ENCODE measurements at places on chromosomes 7 and 10.

- DNase-seq, result no peak
These were observed 96.3 kb downstream of the BICC1 start for GRCh38 chr10:58608826-58609531.

- no peak for DNase-seq
These were observed 184.7 kb upstream of the KAT6B start for GRCh38 chr10:74641659-74642058.

DNA sequence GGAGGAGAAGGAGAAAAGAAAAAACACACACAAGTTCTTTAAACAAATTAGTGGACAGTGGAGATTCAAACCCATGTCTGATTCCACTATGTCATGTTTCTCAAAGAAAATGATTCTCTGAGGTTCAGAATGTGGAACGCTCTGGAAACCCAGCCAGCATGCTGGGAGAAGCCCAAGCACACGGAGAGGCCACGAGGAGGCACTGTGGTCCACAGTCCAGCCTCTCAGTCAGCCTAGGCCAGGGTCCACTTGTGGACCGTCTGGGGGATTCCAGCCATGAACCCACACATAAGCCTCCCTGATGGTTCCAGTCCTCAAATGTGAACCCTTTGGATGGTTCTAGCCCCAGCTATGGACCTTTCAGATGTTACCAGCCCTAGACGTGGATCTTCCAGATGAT, 73.4 kb downstream of the CAV1 start:
- no peak for DNase-seq

GRCh38 chr7:141992156-141992555, 3.5 kb upstream of the MGAM start:
- no peak for DNase-seq

DNA sequence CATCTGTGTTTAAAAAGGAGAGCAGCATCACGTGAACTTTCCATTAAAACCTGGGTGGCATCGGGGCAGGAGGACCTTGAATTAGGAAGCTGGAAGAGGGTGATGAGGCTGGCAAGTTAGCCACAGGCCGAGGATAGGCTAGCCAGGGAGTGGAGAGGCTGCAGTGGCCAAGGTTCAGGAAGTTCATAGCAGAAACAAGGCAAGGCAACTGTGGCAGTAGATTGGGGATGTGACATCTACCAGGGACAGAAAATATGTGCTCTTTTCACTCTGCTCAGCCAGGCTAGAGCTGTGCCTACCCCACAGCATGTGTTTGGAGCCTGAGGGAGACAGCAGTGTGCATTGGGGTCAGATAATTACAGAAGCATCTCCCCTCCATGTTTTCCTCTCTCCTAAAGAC, 2.2 kb upstream of the INPP5F start:
- no peak for DNase-seq

GRCh38 chr7:44382459-44383265, 57.3 kb upstream of the CAMK2B start:
- no peak for DNase-seq

DNA sequence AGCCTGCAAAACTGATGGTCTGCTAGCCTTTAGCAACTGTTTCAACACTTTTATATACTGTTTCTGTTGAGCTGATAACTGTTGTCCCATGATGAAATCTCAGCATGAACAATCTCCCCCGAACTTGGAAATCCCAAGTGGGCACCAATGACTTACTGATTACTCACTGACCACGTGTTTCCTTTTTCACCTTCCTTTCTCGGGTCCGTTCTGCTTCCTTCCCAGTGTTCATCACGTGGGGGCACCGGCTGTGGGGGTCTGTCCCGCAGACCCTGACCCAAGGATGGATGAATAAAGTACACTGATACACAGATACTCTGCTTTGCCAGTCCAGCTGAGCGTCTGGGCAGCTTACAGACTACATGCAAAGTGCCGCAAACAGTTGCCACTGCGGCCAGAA, 39.0 kb upstream of the RASGEF1A start:
- DNase-seq, result no peak

GRCh38 chr10:114300036-114300645, 61.1 kb downstream of the VWA2 start:
- DNase-seq, result no peak

DNA sequence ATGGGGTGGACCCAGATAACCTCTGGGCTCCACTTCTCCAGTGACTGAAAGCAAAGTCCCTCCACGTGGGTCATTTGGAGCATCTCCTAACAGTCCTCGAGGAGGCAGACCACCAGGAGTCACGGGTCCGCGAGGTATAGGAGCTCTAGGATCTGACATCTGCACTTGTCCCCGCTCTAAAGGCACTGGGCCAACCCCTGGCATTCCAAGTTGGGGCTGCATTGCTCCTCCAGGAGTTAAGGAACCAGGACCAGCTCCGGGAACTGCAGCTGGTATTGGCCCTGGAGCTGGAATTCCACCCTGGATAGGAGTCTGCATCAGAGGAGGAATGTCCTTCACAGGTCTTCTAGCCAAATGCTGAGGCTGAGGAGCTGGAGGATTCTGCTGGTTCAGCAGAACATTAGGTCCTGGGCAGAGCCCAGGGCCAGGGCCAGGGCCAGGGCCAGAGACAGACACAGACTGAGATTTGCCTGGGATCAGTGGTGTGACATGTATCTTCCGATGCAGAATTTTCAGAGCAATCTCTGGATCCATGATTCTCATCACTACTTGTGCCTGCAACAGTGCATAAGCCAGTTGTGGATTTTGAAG, 827 bp downstream of the CSTF2T start:
- no peak for DNase-seq

GRCh38 chr10:86390337-86391120, 23.9 kb upstream of the GRID1 start:
- no peak for DNase-seq

DNA sequence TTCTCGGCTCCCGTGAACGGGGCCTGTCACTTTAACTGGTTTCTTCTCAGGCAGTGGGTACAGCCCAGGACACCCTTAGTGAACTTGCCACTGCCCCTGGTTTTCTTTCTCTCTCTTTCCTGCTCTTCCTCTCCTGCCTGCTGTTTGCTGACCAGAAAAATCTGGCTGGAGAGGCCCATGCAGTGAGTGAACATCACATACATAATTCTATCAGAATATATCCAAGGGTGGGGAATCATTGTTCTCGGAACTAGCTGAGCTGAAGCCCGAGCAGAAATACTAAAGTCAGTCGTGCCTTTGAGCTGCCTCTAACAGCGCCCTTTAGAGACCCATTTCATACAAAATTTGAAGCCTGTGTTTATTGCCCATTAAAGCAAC, 501.5 kb upstream of the GALNT17 start:
- no peak for DNase-seq

DNA sequence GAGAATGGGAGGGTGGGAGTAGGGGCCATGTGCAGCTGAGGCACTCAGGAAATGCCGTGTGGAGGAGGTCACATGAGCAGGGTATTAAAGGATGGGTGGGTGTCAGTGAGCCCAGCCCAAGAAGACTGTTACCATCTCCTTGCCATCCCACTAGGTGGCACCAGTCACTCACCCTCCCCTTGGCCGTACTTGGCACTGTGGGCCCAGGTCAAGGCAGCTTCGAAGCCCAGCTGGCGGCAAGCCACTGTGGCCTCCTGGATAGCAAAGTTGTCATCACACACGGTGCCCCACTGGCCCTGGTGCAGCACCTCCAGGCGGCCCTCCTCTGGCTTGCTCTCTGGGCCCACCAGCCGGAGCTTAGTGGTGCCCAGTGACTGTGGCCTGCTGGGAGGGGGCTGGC, 5.4 kb downstream of the LOXL4 start:
- no peak for DNase-seq

- DNase-seq, result no peak
These were observed 105.6 kb downstream of the CTBP2 start for GRCh38 chr10:125054669-125055268.

- DNase-seq, result no peak
These were observed 27.3 kb upstream of the HERPUD2 start for GRCh38 chr7:35722054-35722849.

GRCh38 chr7:23394488-23395171, 75.7 kb downstream of the IGF2BP3 start:
- no peak for DNase-seq

DNA sequence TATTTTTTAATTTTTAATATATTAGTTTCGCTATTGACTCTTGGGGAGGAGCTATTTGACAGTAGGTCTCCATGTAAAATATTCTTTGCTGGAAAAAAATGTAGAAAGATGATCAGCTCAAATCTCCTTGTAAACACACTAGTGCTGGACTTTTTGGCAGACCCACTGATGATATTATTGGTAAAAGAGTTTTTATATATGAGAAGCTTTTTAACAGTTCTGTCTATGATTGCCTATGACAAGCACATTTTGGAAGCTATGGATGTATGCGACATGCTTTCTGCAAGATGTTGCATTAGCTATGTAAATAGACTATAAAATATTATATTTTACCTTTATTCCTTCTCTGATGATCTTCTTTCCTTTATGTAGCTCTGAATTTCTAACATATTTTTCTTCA, 928.5 kb downstream of the DNAJB9 start:
- DNase-seq, result no peak

DNA sequence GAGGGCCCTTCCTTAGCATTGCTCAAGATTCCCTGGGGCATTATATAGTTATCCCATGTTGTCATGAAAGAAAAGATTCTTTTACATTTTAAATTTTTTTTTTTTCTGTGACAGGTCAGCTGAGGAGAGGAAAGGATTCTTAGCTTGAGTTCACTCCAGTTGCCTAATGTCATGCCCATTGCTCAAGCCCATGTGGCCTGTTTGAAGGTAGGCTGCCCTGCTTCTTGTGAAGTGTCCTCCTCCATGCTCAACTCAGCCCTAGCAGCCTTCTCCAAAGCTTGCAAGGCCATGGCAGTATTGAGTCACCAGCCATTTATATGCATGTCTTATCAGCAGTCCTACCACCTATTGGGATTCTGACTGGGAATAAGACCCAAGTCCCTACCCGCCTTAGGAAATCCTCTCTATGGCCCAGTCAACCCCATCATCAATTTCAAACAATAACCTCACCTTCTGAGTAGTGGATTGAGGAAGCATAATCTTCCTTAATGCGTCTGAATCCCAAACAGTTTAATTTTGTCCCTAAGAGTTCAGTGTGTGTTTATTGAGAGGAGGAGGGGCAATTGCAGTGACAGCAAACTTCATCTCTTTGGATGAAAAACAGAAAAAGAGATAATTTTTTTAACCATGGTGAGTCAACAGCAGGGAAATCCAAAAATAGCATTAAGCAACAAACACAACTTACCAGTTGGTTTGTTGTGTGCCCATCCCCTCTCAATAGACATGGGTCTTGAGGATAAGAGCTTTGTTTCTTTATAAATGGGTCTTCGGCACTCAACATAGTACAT, 38.6 kb upstream of the WASL start:
- no peak for DNase-seq

GRCh38 chr7:80499350-80499953, 12.4 kb downstream of the GNAT3 start:
- DNase-seq, result no peak

GRCh38 chr7:26444555-26444954, 152.9 kb downstream of the SNX10 start:
- DNase-seq, result no peak

- no peak for DNase-seq
These were observed 957 bp upstream of the ELMO1 start for GRCh38 chr7:37449621-37450020.

DNA sequence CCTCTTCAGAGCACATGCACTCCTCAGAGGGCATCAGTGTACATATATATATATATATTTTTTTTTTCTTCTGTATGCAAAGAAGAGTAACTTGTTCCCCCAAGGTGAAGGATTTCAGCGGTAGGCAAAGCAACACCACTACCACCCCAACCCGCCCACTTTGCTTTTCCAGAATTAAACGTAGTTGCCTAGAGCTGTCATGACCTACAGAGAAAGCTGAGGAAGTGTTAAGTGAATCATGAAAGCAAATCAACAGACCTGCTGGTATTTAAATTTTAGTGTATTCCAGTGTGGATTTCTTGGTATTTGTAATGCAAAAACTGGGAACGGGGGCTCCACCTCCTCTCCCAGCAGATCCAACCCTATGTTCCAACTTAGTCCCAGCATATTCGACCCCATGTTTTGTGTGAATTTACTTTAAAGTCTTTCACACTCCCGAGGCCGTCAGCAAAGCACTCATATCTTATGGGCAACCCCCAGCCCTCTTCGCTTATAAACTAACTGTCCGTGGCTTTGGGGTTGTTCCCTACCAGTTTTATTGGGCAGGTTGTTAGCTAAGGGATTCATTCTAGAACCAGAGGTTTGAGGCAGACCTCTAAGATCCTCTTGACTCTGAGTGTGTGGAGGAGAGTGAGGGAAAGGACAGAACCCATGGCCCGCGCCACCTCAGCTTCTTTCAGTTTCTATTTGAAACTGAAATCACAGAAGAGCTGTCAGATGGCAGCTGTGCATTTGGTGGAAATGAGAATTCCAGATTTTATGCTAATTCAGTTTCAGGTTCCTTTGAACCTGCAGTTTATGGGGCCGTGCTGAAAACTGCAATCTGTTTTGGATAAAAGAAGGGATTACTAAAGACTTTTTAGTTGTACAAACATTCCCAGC, 450.2 kb upstream of the GALNT17 start:
- DNase-seq, result no peak

- DNase-seq, result no peak
These were observed 1.7 kb upstream of the SPACDR start for GRCh38 chr7:100465702-100466311.

DNA sequence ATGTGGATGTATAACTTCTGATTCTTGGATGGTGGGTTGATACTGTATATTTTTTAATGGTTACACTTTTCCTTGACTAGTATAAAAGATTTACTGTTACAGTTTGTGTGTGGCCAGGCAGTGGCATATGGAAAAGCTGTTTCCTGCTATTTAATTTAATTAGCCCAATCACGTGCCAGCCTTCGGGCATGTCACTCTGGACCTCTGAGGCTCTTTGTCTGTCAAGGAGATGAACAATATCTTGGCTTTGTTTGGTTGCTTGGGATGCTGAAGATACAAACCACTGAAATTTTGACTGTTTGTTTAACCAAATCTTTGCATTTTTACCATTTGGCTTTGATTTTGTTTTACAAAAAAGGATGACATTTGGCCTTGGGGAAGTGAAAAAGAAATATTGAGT, 185.0 kb downstream of the HDAC9 start:
- DNase-seq, result no peak

- DNase-seq, result no peak
These were observed 360.6 kb upstream of the ADARB2 start for GRCh38 chr10:2097937-2098336.

GRCh38 chr10:73167458-73167782, 388 bp downstream of the ECD start:
- DNase-seq, result peak; percentile 5

DNA sequence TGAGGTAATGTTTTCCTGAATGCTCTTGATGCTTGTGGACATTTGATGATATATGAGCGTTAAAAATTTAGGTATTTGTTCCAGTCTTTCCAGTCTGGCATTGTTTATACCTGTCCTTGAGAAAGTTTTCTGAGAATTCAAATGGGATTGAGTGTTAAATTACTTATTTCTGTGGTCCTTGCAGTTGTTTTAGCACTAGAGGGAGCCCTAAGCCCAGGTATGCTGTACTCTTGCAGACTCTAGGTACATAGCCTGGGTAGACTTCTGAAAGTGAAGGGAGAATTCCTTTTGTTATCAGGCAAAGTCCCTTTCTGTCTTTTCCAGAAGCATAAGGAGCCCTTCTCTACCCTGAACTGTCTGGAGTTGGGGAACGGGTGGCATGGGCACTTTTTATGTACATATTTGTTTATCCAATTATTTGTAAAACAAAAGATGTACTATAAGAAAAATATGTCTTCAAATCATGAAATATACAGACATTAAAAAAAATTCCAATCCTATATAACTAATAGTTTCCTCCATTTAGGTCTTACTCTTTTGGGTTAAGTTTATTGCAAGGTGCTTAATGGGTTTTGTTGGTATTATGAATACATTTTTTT, 262.1 kb downstream of the ATRNL1 start:
- no peak for DNase-seq

- DNase-seq, result no peak
These were observed 283.5 kb downstream of the THSD7A start for GRCh38 chr7:11548532-11548931.

All from effector memory CD4-positive, alpha-beta T cell (primary cell).